ENCODE measurements at places on chromosomes 3 and 15.
A peak's percentile ranks its signal among the peaks of the same experiment; 100 is the strongest.

DNA sequence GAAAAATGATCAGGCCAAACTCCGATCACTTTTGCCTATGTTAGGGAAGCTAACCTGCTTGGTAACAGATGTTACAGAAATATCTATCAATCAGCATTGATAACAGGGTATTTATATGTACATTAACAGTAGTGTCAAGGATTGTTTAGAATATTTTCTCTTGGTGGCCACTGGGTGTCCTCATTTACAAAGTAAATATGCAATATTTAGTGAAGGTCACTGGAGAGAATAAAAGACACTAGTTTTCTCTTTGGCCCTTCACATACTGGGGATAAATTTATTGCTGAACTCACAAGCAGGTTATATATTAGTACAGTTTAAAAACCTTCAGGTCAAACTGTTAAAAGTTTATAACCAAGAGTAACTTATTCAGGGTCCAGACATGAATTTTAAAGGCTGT, 69.0 kb downstream of the TIGIT start:
- peak; percentile 55 for DNase-seq

DNA sequence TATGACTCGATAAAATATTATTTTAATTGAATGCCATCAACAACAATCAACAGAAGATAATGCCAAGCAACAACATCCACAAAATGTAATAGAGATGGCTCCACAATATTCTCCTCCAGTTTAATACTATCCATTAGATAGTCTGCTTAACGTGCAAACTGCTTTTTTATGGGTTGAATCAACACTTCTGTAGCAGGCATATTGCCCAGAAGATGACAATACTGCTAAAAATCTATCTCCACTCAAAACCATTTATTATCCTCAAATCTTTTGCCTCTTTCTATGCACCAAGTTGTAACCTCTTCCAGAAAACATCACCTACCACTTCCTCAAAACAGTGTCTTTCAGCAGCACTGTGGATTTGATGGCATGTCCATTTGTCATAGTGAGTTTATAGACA, 295.7 kb upstream of the LMCD1 start:
- no peak for DNase-seq

DNA sequence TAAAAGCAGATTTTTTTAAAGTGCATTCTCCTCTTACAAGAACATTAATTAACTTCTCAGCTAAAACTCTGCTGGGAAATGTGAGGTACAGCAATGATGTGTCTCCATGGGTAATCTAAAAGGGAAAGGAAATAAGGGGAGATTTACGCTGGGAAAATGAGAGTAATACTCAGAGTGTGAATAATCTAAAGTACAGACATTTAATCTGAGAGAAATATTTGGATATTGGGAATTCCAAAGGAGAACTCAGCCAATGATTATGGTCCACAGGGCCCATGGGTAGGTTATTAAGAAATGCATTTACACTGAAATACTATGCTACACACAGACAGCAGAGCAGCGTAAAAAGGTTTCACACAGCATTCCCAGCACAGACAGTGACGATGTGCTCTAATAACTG, 229.9 kb downstream of the MAGI1 start:
- no peak for DNase-seq

- peak; percentile 50 for DNase-seq
These were observed 238.2 kb upstream of the C2CD4B start for GRCh38 chr15:62403164-62403809.

- no peak for DNase-seq
These were observed 55.6 kb downstream of the SCN11A start for GRCh38 chr3:38996193-38996592.

DNA sequence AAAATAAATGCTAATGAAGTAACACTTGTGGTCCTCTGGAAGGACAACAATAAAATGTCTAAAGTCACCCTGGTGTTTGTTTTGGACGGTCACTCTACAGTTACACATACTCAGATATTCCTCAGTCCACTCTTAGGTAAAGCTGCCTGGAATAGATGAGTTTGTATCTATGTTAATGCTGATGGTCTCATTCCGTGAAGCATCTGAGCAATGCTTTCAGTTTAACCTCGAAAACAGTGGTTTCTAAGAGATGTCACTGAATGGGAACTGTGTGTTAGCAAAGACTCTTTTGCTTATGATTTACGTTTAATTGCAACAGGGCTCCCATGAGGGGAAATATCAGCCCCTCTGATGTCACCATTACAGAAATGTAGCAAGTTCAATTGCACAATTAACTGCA, 49.1 kb downstream of the FBN1 start:
- no peak for DNase-seq

DNA sequence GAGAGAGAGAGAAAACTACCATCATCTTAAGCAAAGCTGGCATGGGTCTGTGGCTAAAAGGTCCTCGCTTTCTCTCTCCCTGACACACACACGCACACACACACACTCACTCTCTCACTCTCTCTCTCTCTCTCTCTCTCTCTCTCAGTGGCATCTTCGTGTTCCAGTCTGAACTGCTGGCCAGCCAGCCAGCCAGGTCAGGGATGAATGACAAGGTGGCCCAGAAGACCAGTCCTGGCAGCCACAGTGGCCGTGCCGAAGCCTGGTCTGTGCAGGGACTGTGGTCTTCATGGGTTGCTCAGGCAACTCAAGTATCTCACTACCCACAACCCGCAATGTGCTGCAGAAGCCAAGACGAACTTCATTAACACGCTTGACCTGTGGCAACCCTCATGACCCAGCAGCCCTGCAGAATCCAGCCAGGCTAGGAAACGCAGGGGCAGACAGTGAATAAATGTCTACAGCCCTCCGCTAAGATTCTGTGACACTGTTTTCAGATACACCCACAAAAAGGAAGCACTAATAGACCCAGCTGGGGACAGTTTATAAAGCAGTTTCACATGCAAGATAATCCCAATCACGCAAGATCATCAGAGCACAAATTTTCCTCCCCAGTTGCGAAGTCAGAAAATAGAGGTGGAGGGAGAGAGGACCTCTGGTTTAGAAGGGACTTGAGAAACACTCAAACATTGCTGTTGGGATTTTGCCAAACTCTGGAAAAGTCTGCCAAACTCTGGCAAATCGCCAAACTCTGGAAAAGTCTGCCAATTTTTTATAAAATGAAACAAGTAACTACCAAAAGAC, 66.4 kb downstream of the XXYLT1 start:
- DNase-seq: peak; percentile 68

DNA sequence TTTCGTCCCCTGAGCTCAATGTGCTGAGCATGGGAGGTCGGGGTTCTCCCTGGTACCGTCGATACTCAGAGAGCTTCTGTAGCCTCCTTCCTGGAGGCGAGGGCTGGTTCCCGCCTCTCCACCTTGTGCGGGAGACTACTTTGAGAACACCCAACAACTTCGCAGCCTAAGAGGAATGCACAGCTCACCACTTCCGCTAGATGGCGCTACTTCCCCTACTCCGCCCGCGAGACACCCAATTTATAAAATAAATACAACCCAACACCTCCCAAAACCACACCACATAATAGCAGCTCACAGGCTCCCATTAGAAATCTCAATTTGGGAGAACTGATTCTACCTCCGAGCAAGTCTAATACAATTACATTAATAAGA, 1.2 kb downstream of the RGMA start:
- DNase-seq: peak; percentile 58

DNA sequence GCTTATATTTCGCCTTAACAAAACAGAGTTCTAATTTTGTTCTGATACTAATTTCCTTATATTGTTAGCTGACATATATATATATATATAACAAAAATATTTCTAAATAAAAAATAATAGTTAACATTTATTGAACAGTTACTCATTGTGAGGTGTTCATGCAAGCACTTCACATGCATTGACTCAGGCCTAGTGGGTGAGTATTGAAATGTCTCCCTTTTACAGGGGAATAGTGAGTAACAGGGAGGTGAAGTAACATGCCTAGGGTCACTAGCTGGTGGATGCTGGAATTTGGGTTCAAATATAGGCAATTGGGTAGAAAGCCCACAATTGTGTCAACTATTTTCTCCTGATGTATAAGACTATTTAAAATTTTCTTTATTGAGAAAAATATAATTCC, 102.6 kb upstream of the ZPLD1 start:
- DNase-seq: no peak

Data from lung microvascular endothelial cell (primary cell).